ENCODE measurements at places on chromosomes 13 and 19.

DNA sequence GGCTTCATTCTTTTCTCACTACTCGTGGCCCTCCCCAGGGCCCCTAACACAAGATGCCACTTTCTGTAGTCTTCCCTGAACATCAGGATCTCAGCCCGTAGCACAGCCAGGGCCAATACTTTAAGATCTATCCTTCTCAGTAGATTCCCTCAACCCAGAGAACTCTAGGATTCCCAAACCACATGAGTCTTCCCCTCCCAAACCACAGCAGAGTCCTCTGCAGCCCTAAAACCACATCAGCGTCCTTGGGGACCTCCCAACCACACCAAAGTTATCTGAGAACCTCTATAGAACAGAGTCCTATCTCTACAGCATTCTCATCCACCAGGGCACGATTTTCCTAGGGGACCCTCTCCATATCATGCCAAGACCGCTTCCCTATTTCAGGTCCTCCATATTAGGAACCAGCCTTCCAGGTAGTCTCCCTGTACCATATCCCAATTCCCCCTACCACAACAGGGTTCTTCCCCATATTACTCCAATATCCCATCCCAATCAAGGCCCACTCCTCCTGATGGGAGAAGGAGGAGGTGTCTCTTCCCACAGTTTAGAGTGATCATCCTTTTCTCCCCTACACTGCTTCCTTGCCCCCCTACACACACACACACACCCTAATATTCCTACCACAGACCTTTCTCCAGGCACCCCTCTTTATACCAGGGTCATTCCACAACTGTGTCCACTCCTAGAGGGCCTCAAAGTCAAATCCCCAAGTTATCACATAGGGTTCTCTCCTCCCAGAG lies 1.4 kb downstream of the DYRK1B start:
- no peak for ATAC-seq
- no peaks in the 10 kb centered on the region for H3K27me3 ChIP-seq
- peak overlapping the region; percentile 69 for H3K4me3 ChIP-seq
- H3K4me1 ChIP-seq: peaks cover 44% of the 10 kb centered on the region
- peak overlapping the region; percentile 71 for H3K27ac ChIP-seq
- H3K36me3 ChIP-seq: peaks cover 51% of the 10 kb centered on the region

GRCh38 chr19:6126335-6126974 lies 9.0 kb upstream of the ACSBG2 start:
- H3K36me3 ChIP-seq: no peaks in the 10 kb centered on the region
- H3K27me3 ChIP-seq: no peaks in the 10 kb centered on the region
- ATAC-seq: no peak

- H3K27me3 ChIP-seq: no peaks in the 10 kb centered on the region
- no peak for ATAC-seq
- H3K4me1 ChIP-seq: peaks cover 15% of the 10 kb centered on the region
- no peak overlapping the region for H3K4me3 ChIP-seq
- H3K36me3 ChIP-seq: no peaks in the 10 kb centered on the region
Observed at GRCh38 chr13:24199016-24199415, 38.5 kb downstream of the SPATA13 start.

DNA sequence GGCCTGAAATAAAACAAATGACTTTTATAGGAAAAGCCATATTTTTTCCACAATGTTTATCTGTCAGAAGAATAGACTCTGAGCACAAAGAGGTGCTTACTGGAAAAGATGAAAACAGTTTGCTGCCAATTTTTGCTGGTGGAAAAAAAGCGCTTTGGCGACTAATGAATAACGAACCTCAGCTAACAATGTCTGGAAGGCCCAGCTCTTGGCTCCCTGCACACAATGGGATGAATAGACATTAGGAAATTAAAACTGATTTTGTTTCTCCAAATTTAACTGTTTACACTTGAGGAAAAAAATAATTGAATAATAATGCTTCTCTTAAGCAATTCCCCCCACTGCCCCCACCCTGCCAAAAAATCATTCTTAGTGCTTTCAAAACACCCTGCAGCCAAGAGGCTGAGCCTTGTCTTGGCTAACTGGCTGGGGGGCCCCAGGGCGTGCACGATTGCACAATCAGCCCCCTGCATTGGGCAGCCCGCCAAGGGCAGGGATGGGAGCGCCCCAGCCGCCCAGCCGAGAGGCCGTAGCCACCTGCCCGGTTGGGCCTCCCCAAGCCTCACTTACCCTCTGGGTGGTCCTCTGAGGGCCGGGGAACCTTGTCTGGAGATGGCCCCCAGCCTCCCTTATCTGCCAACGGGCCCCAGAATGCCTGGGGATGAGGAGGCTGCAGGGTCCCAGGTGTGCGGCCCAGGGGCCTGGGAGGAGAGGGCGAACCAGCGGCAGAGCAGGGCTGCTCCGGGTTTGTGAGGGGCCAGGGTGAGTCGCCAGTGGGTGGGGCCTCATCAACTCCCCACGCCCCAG lies 16.8 kb downstream of the CEBPG start:
- H3K4me3 ChIP-seq: no peak overlapping the region
- no peak for ATAC-seq
- H3K36me3 ChIP-seq: peaks cover 10% of the 10 kb centered on the region
- no peaks in the 10 kb centered on the region for H3K4me1 ChIP-seq
- no peaks in the 10 kb centered on the region for H3K27me3 ChIP-seq

DNA sequence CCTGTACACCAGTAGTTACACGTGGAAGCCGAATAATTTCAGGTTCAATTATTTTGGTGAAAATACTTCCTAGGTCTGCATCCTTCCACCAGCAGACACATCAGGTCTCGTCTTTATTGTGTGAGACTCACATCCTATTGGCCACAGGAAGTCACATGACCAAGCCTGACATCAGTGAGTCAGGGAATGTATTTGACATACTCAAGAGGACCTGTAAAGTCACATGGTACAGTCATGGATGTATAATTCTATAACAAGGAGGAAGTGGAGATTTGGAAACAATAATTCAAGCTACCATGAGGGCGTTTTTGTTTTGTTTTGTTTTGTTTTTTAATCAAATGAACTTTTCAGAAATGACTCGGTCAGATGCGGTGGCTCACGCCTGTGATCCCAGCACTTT lies 9.3 kb upstream of the HIF3A start:
- H3K36me3 ChIP-seq: no peaks in the 10 kb centered on the region
- no peaks in the 10 kb centered on the region for H3K27me3 ChIP-seq
- H3K27ac ChIP-seq: no peak overlapping the region
- no peaks in the 10 kb centered on the region for H3K4me1 ChIP-seq
- H3K4me3 ChIP-seq: no peak overlapping the region

GRCh38 chr13:94058821-94059360 lies 420.6 kb downstream of the DCT start:
- H3K4me3 ChIP-seq: no peak overlapping the region
- H3K36me3 ChIP-seq: no peaks in the 10 kb centered on the region
- H3K4me1 ChIP-seq: no peaks in the 10 kb centered on the region
- no peaks in the 10 kb centered on the region for H3K27me3 ChIP-seq

DNA sequence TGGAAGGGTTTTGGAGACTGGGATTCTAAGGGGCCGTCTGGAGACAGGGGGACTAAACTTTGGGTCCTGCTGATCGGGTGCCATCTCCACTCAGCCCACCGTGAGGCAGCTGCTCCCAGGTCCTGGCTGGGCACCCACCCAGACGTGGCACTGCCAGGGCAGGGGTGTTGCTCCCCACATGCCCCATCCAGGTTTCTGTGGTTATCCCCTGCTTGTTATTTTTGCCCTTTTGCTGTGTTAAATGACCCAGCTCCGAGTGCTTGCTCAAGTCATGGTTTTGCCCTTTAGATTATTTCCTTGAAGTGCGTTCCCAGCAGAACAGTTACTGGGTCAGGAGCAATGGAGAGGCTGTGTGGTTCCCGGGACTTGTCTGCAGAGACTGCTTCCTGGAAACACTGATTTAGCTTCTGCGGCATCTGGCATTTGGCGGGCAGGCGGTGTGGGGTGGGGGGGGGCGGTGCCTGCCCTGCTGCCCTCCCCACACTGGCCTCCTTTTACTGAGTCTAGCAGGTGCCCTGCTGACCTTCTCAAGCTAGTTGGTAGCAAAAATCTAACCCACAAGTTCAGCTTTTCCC lies 1.9 kb downstream of the RAB11B start:
- H3K27me3 ChIP-seq: no peaks in the 10 kb centered on the region
- peaks cover 55% of the 10 kb centered on the region for H3K4me1 ChIP-seq

DNA sequence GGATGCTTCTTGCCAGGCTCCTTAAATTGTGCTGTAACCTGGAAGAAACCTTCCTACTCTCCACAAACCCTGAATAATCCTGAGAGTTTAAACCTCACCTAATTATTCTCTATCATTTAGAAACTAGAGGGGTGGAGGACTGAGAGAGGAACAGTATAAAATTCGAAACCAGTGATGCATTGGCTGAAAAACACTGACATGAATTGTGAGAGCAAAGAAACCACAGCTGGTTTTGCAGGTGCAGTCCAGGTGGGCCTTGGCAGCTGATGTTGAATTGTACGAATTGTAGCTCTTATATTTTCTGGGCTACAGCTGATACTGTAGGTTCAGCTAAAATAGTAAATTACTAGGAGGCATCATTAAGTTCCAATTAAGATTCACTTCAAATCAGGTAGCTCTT lies 227.0 kb upstream of the SLITRK5 start:
- no peaks in the 10 kb centered on the region for H3K36me3 ChIP-seq
- H3K4me3 ChIP-seq: no peak overlapping the region
- H3K27me3 ChIP-seq: no peaks in the 10 kb centered on the region
- ATAC-seq: no peak
- H3K4me1 ChIP-seq: no peaks in the 10 kb centered on the region

- H3K4me1 ChIP-seq: peaks cover 8% of the 10 kb centered on the region
- H3K27me3 ChIP-seq: peaks cover 15% of the 10 kb centered on the region
- peak; percentile 82 for ATAC-seq
- H3K36me3 ChIP-seq: no peaks in the 10 kb centered on the region
Observed at GRCh38 chr13:34156841-34157365, 339.0 kb downstream of the RFC3 start.

- H3K4me1 ChIP-seq: peaks cover 8% of the 10 kb centered on the region
- ATAC-seq: no peak
- H3K36me3 ChIP-seq: peaks cover 43% of the 10 kb centered on the region
- H3K27me3 ChIP-seq: no peaks in the 10 kb centered on the region
- no peak overlapping the region for H3K27ac ChIP-seq
- H3K4me3 ChIP-seq: no peak overlapping the region
Observed at GRCh38 chr19:3768015-3768747, 3.8 kb downstream of the RAX2 start.

DNA sequence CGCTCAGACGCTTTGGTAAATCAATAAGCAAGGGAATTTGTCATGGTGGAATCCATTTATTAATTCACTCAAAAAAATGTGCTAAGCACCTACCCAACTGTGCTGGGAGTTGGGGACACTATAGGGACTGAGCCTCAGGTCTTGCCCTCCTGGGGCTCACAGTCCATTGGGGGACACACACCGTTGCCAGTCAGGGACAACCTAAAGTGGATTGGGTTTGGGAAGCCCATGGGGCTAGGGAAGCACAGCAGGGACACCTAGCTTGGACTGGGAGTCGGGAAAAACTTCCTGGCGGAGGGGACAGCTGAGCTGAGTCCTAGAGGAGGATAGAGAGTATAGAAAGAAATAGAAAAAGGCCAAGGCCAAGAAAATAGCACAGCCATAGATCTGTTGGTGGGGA lies 8.5 kb downstream of the FOSB start:
- H3K36me3 ChIP-seq: peaks cover 6% of the 10 kb centered on the region
- H3K4me1 ChIP-seq: peaks cover 54% of the 10 kb centered on the region
- no peak overlapping the region for H3K27ac ChIP-seq
- H3K27me3 ChIP-seq: no peaks in the 10 kb centered on the region

GRCh38 chr13:26722321-26722720 lies 38.3 kb downstream of the GPR12 start:
- peaks cover 22% of the 10 kb centered on the region for H3K4me1 ChIP-seq
- H3K27ac ChIP-seq: no peak overlapping the region
- H3K27me3 ChIP-seq: peaks cover 4% of the 10 kb centered on the region
- no peak for ATAC-seq
- no peak overlapping the region for H3K4me3 ChIP-seq
- H3K36me3 ChIP-seq: no peaks in the 10 kb centered on the region

GRCh38 chr13:49498206-49498605 lies 2.5 kb downstream of the PHF11 start:
- H3K27ac ChIP-seq: peak overlapping the region; percentile 99
- H3K4me3 ChIP-seq: no peak overlapping the region
- peaks cover 52% of the 10 kb centered on the region for H3K4me1 ChIP-seq

DNA sequence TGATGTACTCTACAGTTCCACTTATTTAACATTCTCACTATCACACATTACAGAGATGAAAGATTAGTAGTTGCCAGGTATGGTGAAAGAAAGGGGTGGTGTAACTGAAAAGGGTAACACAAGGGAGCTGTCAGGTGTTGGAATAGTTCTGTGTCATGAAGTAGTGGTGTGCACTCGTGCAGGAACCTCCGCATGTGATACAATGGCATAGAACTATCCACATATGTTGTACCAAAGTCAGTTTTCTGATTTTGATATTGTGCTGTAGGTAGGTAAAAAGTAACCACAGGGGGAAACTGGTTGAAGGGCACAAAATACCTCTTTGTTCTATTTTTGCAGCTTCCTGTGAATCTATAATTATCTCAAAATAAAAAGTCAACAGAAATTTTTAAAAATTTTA lies 24.4 kb upstream of the RPL21 start:
- H3K4me1 ChIP-seq: peaks cover 18% of the 10 kb centered on the region
- H3K27ac ChIP-seq: no peak overlapping the region
- no peak overlapping the region for H3K4me3 ChIP-seq
- peaks cover 58% of the 10 kb centered on the region for H3K27me3 ChIP-seq
- no peak for ATAC-seq

DNA sequence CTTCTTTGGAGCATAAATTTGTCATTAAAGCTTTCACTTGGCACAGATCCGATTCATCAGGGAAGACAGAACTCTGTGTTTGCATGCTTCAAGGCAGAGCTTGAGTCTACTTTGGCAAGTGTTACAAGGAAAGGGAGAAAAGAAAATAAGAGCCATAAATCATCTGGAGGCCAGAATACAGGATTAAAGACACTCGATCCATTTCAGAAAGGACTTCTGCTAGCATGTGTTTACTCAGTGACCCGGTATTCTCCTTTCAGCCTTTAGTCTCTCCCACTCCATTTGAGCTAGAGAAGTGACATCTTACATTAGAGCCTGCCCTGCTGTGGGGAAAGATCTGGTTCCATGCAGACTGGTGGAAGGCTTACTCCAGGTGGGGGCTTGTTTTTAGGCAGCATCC lies 306.4 kb downstream of the KLF5 start:
- H3K4me1 ChIP-seq: no peaks in the 10 kb centered on the region
- H3K4me3 ChIP-seq: no peak overlapping the region
- H3K36me3 ChIP-seq: no peaks in the 10 kb centered on the region
- ATAC-seq: no peak
- H3K27me3 ChIP-seq: no peaks in the 10 kb centered on the region
- H3K27ac ChIP-seq: no peak overlapping the region

DNA sequence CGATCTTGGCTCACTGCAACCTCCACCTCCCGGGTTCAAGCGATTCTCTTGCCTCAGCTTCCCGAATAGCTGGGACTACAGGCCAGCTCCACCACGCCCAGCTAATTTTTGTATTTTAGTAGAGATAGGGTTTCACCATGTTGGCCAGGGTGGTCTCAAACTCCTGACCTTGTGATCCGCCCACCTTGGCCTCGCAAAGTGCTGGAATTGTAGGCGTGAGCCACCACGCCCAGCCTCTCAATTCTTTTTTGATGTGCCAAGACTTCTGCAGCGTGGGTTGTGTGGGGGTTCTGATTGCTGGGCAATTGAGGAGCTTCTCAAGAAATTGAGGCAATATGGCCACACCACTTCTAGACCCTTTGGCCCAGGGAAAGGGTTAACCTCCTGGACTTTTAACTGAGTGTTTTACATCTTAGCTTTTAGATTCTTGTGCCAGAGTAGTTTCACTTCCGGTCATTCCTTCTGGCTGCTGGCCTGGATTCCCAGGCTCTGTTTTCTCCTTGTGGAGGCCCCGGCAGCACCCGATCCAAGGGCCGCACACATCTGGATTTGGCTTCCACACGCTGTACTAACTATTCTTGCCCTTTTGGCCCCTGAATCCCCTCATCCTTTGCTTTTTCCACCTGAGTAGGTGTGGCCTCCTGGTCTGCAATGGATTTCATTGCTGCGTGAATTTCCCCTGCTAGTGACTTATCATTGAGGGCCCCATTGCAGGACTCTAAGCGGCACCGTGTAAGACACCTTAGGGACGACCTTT lies 14.7 kb downstream of the SMARCA4 start:
- H3K4me3 ChIP-seq: no peak overlapping the region
- peaks cover 8% of the 10 kb centered on the region for H3K36me3 ChIP-seq
- ATAC-seq: no peak
- H3K4me1 ChIP-seq: peaks cover 52% of the 10 kb centered on the region
